ENCODE measurements at places on chromosomes 11 and 22.

- DNase-seq: no peak
These were observed 22.8 kb upstream of the HTR3A start for GRCh38 chr11:113952070-113952469.

- peak; percentile 9 for DNase-seq
These were observed 920 bp downstream of the TMEM218 start for GRCh38 chr11:125110506-125110905.

DNA sequence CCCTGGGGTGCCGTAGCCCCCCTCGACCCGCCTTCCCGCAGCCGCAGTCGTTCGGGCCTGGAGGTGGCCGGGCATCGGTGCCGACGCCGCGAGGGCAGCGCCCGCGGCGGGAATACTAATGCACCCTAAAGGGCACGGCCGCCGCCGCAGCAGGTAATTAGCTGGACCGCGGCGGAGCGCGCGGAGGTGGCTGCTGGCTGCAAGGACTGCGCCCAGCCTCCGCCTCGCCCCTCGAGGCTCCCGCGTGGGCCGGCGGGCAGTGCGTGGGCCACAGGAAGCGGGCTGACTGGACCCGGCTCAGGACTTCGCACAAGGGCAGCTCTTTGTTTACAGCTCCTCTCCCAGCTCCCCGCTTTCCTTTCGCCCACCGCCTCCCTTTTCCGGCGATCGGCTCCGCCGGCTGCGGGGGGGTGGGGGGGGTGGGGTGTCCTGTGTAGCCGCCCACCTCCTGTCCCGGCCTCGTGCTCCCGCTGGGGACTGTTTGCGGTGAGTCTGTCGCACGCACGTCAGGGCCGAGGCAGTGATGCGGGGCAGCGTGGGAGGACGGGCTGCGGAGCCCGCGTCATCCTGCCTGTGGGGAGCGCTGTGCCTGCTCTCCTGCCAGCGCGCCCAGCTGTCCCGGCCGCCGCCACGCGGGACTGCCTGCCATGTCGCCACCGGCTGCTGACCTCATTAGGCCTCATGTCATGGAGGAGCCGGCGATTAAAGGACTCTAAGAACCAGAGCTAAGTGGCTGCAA, 53.2 kb downstream of the GRIK4 start:
- peak; percentile 23 for DNase-seq

DNA sequence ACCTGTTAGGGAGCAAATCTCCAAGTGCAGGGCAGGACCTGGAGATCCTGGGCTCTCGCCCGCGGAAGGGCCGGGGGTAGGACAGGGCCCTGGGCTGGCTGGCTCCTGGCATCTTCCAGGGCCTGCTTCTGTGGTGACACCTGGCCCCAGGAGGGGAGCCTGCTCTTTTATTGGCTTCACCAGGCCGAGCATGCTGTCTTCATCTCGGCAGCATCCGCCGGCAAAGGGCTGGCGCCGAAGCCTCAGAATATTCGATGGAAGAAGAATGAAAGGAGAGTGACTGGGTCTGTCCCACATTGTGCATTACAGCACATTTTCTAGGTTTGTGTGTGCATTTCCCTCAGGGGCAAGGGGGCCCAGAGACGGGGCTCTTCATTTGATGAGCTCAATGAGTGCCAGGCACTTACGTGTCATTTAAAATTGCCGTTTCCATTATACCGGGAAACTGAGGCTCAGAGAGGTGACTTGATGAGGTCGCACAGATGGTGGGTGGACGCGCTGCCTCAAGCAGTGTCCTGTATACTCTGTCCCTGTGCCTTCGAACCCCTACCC, 70.0 kb downstream of the RBX1 start:
- no peak for DNase-seq

DNA sequence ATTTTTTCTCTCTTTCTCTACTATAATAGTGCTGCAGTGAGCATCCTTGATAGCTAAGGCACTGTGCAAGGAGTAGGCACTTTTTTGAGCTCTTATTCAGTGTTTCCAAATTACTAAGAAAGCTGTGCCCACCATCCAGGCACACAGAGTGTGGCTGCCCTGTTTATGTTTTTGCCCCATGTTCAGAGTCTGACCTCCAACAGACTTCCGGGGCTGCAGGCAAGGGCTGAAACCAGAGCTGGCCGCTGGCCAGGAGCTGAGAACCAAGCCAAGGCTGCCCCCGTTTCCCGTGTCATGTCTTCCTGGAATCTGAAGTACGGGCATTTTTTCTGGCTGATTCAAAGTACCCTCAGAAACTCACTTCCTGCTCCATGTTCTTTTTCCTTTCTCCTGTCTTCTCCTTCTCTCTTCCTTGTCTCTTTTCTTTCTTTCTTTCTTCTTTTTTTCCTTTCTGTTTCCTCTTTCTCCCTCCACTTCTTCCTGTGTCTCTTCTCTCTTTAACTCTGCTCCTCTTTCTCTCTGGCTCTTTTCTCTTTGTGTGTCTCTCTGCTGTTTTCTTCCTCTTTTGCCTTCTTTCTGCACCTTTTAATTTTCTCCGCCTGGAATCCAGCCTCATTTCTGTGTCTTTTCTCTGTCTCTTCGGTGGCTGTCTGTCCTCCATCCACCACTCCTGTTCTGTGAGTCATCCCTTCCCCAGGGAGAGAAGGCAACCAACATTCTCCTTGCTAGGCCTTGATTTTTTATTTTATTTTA, 17.0 kb upstream of the KCTD14 start:
- DNase-seq: peak; percentile 83
